ENCODE measurements at places on chromosomes 1 and 21.

DNA sequence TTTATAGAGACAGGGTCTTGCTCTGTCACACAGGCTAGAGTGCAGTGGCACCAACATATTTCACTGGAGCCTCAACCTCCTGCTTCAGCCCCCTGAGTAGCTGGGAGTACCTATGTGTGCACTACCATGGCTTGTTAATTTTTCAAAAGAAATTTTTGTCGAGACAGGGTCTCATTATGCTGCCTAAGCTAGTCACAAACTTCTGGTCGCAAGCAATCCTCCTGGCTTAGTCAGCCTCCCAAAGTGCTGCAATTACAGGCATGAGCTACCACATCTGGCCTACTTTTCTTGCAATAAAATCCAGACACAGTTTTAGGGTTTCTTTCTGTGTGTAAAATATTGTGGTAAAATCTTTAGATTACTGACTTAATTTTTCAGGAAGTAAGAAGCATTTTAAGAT is 27.9 kb upstream of the NTPCR start:
- DNase-seq: no peak

GRCh38 chr1:61539720-61540462 is 185.1 kb downstream of the TM2D1 start:
- no peak for DNase-seq

GRCh38 chr1:9455487-9456234 is 83.6 kb upstream of the SLC25A33 start:
- DNase-seq: peak; percentile 55

DNA sequence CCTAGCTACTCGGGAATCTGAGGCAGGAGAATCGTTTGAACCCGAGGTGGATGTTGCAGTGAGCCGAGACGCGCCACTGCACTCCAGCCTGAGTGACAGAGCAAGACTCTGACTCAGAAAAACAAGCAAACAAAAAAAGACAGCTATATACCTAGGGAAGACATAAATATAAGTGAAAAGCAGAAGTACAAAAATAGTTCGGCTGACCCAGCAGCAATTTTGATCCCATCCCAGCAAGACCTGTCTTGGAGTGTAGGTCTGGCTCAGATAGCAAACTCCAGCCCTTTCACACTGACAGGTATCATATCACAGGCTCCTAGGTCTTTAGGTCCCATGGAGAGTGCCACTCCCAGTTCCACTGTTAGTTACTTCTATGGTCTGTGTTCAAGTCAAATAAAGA is 14.6 kb downstream of the MTX1 start:
- no peak for DNase-seq

DNA sequence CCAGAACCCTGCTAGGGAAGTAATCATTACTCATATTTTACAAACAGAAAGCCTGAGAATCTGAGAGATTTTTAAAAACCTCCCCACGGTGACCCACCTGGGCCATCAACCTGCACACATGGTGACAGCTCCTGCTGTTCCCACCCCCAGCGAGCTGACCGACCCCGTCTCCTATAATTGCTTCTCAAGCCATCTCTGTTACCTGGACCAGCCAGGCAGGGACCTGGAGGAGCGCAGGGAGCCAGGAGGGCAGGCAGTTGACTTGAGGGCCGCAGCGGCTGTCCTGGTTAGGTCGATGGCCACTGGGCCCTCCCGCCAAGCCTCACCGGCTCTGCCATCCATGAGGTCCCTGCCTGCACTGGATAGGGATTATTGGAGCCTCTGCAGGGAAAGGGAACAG is 7.7 kb downstream of the TFF2 start:
- no peak for DNase-seq

GRCh38 chr1:186595969-186596368 is 84.3 kb downstream of the PTGS2 start:
- no peak for DNase-seq

DNA sequence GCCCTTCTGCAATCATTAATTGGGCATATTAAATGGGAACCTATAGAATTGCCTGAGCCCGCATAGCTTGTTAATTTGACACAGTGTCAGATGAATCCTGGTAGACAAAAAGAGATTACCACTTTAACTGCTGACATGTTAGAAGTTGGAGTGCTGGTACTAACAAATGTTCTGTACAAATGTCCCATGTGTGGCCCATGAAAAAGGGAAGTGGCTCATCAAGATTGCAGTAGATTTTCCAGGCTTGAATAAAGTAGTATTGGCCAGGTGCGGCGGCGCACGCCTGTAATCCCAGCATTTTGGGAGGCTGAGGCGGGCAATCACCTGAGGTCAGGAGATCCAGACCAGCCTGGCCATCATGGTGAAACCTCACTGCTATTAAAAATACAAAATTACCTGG is 45.6 kb downstream of the GNPAT start:
- DNase-seq: no peak

DNA sequence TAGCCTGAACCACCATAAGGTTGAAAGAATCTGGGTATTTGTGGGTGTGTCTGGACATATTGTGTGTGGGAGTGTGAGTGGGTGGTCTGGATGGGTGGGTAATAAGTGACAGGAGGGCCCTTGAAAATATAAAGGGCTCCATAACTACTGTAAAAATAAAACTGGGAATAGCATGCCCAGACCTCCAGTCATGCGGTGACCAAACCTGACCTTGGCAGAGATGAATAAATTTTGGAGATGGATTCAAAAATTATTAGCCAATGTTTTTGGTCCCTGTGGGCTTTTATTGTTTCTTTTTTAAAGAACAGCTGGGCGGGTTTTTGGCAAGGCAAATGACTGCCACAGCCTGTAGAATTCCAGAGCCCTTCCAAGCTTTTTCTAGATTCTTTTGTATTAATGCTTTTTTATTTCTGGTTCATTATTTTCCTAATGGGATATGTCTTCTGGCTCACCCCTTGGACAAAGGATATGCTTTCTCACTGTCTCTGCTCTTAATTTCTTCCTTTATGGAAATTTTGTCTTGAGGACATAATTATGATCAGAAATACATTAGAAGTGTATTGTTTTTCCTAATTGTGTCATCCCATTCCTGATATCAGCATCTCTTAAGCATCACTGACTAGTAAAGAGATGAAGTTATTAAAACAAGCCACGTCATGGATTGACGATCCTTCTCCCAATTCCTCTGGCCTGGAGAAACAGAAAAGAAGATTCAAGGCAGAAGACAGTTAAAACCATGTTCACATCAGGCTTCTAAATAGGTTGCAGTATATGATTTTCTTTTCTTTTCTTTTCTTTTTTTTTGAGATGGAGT is 69.5 kb downstream of the NTMT2 start:
- DNase-seq: no peak

GRCh38 chr1:192702212-192702902 is 66.4 kb downstream of the RGS13 start:
- DNase-seq: no peak

- no peak for DNase-seq
Observed at GRCh38 chr21:42006765-42007164, 3.4 kb downstream of the ZBTB21 start.

DNA sequence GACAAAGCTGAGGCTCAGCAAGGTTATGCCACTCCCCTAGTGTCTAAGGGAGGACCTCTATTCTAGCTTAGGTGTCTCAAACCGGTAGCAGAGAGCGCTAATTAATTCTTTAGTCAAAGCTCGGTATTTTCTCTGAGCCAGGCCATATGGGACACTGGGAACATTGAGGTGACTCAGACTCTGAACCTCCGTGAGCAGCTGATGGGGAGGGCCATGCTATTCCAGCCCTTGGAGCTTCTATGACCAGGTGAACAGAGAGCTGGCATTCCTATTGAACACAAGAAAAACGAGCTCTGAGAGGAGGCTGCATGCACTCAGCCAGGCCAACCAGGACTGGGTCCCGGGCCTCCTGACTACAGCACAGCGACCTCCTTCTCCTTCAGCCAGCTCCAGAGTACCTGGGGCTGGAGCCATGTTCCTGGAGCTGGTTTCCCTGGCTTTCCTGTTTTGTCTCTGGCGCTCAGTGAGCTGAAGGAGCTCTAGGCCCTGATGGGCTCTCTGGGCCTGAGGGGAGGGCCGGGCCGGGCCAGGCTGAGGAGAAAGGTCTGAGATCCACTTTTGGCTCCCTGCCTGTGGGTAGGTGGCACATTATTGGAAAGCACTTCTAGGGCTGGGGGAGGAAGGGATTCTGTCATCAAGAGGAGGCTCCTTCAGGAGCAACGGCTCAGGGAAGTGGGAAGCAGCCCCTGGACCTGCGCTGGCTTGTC is 37.0 kb downstream of the SLC9A1 start:
- DNase-seq: no peak

DNA sequence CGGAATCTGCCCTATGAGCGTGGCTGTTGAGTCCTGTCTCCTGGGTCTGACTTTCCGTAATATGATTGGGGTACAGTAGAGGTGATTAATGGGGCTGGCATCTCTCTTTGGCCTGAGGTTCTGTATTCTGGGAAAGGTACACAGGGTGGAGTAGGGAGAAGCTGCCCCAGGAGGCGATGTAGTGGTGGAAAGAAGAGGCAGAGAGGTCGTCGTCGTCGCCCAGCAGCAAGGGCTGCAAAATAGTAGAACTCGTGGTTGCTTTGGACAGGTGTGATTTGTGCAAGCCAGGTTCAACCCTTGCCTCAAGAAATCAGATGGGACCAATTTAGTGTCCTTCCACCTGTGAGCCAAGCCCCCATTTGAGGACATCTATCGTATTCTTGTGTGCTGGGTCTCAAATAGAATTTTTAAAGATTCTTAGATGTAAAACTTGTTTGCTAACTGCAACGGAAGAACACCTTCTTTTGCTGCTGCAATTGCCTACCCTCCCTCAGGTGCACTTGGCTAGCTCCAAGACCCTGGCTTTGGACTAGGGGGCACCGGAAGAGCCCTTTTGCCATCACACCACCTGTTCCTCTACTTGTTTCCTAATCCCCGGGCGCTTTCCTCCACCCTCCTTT is 1.3 kb upstream of the HMGN2 start:
- DNase-seq: no peak

DNA sequence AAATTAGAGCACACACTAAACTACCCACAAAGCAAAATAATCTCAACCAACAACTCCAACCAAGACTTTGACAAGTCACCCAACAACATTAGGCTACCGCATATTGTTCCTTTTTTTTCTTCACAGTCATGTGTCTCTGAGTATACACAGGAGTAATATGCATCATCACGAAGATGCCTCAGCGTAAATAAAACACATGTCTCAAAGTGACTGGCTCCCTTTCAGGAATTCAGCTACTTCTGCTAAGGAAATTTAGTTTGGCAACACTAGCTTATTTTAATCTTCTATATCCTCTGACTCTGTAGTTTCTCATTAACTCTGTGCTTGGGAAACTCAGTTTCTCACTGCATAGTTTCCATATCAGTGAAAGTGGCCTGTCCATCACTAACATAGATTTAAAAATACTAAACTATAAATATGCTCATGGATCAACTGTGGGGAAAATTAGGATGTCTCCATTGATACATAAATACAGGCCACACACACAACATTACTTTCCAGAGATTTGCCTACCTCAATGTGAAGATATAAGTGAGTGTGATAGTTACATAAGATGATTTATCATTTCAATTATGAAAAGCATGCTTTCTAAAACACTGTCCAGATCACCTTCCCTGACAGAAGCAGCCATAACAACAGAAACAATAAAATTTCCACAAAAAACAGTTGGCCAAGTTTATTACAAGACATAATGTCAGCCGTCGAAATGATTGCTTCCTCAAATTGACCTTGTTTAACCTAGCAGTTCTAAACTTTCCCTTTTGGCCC is 113.2 kb downstream of the PTGER3 start:
- DNase-seq: no peak

DNA sequence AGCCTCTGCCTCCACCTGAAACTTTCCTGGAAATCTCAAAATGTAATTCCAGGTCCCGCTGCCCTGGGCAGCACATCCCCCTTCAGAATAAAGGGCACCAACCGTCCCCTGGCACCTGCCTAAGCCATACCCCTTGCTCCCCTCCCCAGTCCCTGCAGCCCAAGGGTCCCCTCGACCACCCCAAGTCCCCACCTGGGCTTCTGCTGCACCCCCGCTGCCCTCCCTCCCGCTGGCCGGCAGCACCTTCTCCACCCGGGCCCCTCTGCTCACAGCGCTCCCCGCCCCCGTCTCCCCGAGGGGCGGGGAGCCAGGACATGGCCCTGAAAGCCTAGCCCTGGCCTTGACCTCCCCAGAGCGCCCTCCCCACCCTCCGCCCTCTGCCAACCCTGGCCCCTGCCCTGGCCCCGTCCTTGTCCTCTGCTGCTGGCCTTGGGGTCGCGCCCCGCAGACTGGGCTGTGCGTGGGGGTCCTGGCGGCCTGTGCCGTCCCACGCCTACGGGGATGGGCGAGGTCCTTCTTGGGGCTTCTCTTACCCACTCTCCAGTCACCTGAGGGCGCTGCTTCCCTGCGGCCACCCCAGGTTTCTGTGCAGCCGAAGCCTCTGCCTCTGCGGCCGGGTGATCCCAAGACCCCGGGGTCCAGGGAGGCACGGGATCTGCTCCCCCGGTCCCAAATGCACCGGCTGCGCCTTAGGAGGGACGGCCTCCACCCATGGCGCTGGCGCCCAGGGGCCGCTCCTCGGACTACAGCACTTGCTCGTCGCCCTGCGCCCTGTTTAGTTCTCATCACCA is 41.7 kb downstream of the WDR4 start:
- no peak for DNase-seq

GRCh38 chr21:34836103-34836932 is 167.5 kb downstream of the CLIC6 start:
- no peak for DNase-seq

DNA sequence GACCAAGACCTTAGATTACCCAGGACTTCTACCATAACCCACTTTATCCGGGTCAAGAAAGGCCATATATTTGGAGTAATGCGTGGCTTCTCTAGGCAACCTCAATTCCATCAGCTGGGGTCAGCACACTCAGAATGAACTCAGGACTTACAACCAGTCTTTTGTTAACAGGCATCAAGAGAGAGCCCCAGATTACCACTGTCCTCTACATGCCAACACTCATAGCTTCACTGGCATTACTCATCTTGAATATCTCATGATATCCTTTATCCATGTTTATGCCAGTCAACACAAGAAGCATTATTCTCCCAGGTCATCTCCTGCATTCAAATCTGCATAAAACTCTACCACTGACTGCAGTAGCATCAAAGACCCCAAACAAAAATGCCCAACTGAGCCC is 6.6 kb upstream of the FCGR2A start:
- no peak for DNase-seq

- DNase-seq: no peak
Observed at GRCh38 chr1:207346513-207346912, 25.0 kb downstream of the CD55 start.

DNA sequence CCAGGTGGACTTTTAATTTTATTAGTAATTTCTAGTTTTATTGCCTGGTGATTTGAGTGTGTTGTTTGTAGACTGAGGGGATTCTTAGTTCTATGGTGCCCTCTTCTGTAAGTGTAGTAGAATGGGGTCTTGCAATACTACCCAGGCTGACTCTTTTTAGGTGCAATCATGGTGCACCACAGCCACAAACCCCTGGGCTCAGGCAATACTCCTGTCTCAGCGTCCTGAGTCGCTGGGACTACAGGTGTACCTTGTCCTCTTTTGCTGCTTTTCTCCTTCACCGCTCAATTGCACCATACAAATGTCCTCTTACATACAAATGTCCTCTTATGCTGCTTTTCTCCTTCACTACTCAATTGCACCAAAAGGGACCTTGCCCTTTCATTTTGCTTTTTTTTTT is 43.1 kb downstream of the SCP2 start:
- DNase-seq: no peak

GRCh38 chr1:35220976-35221375 is 28.0 kb upstream of the SFPQ start:
- no peak for DNase-seq

- DNase-seq: no peak
Observed at GRCh38 chr1:17873007-17873675, 118.0 kb downstream of the ACTL8 start.

- no peak for DNase-seq
Observed at GRCh38 chr1:77430966-77431690, 149.3 kb downstream of the AK5 start.

GRCh38 chr1:214120191-214120590 is 132.4 kb downstream of the PROX1 start:
- DNase-seq: no peak

Measured in stimulated activated CD8-positive, alpha-beta memory T cell treated with anti-CD3 and anti-CD28 coated beads, Interleukin-7, amount 100 ng/mL, for 1 hour (primary cell).